Mucosa of gallbladder (tissue), 1 donor: ENCODE measurements at places on chromosomes 2 and 18. TPM values are rescaled to one million over a fixed set of nuclear protein-coding genes. Genes with fewer than 3 reads are reported as not detected.

GRCh38 chr2:127012215-127012614 lies 94.7 kb downstream of the BIN1 start:
- DNase-seq: no peak

GRCh38 chr2:72104821-72105588 lies 42.7 kb downstream of the CYP26B1 start:
- no peak for DNase-seq

DNA sequence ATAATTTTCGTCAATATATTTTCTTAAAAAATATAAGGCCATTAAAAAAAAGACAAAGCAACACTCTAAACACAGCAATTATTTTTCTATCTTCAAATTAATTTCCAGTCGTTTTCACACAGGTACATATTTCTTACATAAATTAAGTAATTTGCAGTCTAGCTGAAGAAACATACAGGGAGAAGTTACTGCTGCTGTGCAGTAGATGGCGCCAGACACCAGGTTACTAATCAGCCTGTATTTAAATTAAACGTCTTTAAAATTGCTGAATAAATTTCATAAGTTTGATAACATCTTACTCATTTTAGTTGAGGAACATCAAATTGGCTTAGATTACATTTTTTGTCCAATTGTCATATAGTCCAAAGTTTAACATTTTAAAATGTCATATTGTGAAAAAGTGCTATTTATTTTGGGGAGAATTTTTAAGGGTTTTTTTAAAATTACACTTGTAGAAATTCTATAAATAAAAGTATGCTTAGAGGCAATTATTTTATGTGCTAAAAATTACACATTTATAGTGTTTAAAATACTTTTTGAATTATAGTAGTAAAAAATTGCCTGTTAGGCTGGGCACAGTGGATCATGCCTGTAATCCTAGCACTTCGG lies 88.4 kb downstream of the PMAIP1 start:
- DNase-seq: peak; percentile 25

DSG2 gene
- 103 TPM for total RNA-seq

DNA sequence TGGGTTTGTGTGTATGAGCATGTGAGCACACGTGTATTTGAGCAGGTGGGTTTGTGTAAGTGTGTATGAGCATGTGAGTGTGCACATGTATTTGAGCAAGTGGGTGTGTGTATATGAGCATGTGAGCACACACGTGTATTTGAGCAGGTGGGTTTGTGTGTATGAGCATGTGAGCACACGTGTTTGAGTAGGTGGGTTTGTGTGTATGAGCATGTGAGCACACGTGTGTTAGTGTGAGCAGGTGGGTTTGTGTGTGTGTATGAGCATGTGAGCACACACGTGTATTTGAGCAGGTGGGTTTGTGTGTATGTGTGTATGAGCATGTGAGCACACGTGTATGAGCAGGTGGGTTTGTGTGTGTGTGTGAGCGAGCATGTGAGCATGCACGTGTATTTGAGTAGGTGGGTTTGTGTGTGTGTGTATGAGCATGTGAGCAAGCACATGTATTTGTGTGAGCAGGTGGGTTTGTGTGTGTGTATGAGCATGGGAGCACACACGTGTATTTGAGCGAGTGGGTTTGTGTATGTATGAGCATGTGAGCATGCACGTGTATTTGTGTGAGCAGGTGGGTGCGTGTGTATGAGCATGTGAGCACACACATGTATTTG lies 169.7 kb downstream of the TWIST2 start:
- DNase-seq: no peak

- DNase-seq: no peak
Measured at GRCh38 chr2:142140434-142140845, 9.6 kb upstream of the LRP1B start.

MC5R gene
- total RNA-seq: not detected

CIB4 gene
- total RNA-seq: not detected

GRCh38 chr2:138280999-138281695 lies 220.4 kb upstream of the SPOPL start:
- no peak for DNase-seq

DNA sequence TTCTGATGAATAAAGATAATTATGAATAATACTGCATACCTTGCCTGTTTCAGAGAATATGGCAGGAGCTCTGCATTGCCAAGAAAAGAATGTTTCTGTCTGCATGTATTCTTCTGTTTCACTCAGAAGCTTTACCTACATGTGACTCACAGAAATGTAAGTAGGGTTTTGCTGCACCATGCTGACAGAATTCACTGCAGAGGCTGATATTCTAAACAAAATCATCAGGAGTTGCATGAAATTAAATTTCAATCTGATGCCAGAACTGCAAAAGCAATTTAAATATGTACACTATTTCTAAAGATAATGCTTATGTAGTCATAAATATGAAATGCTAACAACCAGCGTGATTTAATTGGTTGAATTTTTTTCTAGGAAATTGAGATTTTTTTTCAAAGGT lies 332.8 kb upstream of the FSHR start:
- DNase-seq: no peak

GRCh38 chr2:39266139-39266805 lies 22.5 kb upstream of the CDKL4 start:
- no peak for DNase-seq

LYG2 gene
- not detected for total RNA-seq

DNA sequence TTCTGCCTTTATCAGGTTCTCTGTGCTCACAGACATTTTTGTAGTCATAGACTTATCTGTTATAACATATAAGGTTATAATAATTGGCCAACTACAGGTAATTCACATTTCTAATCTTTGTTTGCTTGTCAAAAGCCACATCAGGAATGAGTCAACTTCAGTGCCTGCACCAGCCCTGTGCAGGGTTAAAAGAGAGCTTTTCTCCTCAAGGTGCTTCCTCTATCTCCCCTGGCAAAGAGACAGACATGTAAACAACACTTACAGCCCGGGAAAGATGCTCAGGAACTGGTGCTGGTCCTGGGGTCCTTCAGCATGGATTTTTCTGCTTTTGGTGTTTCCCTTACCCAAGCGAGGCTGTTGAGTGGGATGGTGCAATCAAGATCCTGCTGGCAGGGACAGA lies 7.7 kb upstream of the EHD3 start:
- DNase-seq: no peak
